ENCODE measurements at places on chromosomes 3 and 15.

DNA sequence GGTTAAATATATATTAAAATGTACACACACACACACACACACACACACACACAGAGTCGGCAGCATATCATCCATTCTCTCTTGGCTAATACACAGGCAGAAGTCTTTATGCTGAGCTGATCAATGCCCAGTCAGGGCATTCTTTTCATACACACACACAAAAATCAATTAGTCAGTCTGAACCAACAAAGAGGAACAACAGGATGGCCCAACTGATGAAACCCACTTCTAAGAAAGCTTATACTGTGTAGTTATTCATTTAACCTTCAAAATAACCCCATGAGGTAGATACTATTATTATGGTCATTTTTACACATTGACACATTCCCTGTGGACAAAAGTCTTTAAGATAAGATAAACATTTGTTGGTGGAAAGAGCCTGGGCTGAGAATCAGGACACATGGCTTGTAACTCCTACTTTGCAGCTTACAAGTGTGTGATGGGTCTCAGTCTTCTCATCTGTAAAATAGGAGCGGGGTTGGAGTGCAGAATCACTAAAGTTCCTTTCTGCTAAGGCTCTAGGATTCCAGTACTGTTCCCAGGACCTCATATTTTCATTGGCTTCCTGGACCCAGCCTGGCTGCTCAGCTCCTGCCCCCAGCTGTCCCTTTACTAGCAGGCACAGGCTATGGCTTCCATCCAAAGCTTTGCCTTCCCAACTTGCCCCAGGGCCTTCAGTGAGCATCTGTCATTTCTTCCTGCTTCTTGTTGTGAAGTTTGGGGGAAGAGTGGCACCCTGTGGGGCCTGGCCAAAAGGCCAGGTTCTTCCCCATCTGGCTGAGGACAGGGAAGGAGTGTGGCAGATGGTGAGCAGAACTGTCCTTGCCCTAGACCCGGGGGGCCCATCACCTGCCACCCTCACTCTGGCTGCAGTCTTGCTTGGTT lies 27.2 kb upstream of the GLCE start:
- DNase-seq: no peak

DNA sequence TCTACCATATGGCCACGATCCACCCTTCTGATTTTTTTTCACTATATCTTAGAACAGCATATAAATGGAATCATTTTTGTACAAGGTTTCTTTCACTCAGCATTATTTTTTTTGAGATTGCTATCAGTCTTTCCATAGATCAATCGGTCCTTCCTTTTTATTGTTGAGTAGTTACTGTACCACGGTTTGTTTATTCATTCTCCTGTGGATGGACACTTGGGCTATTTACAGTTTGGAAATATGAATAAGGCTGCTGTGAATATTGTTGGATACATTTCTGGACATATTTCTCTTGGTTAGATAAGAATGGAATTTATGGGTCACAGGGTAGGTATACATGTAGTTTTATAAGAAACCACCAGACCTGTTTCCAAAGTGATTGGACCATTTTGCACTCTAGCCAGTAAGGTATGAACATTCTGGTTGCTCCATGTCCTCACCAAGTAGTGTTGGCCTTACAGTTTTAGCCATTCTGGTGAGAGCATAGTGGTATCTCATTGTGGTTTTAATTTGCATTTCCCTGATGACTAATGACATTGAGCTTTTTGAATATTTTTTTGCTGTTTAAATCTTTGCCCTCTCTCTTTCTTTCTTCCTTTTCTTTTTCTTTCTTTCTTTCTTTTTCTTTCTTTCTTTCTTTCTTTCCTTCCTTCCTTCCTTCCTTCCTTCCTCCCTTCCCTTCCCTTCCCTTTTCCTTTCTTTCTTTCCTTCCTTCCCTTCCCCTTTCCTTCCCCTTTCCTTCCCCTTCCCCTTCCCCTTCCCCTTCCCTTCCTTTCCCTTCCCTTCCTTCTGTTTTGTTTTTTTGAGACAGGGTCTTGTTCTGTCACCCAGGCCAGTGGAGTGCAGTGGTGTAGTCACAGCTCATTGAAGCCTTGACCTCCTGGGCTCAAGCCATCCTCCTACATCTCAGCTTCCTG lies 49.2 kb downstream of the LRRK1 start:
- no peak for DNase-seq

GRCh38 chr3:177527182-177527581 lies 329.9 kb upstream of the TBL1XR1 start:
- no peak for DNase-seq

GRCh38 chr15:22891426-22892210 lies 53.2 kb downstream of the NIPA2 start:
- DNase-seq: no peak

GRCh38 chr15:95937128-95937528 lies 393.4 kb upstream of the NR2F2 start:
- no peak for DNase-seq

Measured in endothelial cell (in vitro differentiated cells).